ENCODE measurements at places on chromosomes 1 and 21.

- DNase-seq = no peak
Measured at GRCh38 chr1:9164919-9165318, 36.0 kb upstream of the GPR157 start.

- peak; percentile 84 for DNase-seq
Measured at GRCh38 chr1:1083416-1084371, 9.6 kb upstream of the RNF223 start.

- no peak for DNase-seq
Measured at GRCh38 chr21:41526478-41527087, 18.6 kb upstream of the TMPRSS2 start.

- no peak for DNase-seq
Measured at GRCh38 chr21:37891972-37892371, 24.3 kb downstream of the KCNJ6 start.

GRCh38 chr1:175197531-175197930, 5.0 kb upstream of the KIAA0040 start:
- DNase-seq = no peak

- DNase-seq = no peak
Measured at GRCh38 chr1:14715802-14716201, 117.3 kb downstream of the KAZN start.

- peak; percentile 97 for DNase-seq
Measured at GRCh38 chr1:42846257-42847110, at the start of gene ZNF691. Gene ZNF691, plus strand, starts transcription at chr1:42846613. Its CDS starts 3,046 bp downstream, at chr1:42849659.

DNA sequence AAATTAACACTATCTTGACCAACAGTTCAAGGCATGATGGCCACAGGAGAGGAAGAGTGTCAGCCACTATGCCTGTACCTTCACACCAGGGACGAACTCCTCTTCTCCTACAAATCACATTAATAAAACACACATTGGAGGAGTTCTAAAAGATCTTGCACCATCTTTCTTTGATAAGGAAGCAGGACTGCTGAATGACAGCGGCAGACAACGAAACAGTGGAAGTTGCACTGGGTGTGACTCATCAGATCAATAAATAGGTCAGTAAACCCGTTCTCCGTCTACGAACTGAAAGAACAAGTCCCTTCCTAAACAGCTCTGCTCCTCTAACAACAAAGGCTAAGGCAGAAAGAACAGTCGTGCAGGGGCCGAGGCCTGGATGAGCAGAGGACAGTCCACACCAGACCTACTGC, 23.1 kb downstream of the UBE2G2 start:
- no peak for DNase-seq

GRCh38 chr1:51558375-51558924, 39.4 kb upstream of the EPS15 start:
- DNase-seq = no peak

- DNase-seq = no peak
Measured at GRCh38 chr1:37479255-37480124, 5.1 kb downstream of the ZC3H12A start.

- no peak for DNase-seq
Measured at GRCh38 chr21:45304476-45304830, 16.8 kb upstream of the POFUT2 start.

- no peak for DNase-seq
Measured at GRCh38 chr1:150009604-150010392, 728 bp downstream of the OTUD7B start.

DNA sequence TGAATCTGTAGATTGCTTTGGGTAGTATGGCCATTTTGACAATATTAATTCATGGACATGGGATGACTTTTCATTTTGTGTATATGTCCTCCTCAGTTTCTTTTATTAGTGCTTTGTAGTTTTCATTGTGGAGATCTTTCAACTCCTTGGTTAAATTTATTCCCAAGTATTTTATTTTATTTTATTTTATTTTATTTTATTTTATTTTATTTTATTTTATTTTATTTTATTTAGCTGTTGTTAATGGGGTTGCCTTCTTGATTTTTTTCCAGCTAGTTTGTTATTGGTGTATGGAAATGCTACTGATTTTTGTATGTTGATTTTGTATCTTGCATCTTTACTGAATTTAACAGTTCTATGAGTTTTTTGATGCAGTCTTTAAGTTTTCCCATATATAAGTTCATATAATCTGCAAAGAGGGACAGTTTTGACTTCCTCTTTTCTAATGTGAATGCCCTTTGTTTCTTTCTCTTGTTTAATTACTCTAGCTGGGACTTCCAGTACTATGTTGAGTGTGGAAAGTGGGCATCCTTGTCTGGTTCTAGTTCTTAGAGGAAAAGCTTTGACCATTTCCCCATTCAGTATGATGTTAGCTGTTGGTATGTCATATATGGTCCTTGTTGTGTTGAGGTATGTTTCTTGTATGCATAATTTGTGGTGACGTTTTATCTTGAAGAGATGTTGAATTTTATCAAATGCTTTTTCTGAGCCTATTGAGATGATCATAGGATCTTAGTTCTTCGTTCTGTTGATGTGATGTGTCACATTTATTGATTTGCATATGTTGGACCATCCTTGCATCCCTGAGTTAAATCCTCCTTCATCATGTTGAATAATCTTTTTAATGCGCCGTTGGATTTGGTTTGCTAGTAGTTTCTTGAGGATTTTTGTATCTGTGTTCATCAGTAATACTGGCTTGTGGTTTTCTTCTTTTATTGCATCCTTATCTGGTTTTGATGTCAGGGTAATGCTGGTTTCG, 14.3 kb downstream of the CEPT1 start:
- DNase-seq = no peak

DNA sequence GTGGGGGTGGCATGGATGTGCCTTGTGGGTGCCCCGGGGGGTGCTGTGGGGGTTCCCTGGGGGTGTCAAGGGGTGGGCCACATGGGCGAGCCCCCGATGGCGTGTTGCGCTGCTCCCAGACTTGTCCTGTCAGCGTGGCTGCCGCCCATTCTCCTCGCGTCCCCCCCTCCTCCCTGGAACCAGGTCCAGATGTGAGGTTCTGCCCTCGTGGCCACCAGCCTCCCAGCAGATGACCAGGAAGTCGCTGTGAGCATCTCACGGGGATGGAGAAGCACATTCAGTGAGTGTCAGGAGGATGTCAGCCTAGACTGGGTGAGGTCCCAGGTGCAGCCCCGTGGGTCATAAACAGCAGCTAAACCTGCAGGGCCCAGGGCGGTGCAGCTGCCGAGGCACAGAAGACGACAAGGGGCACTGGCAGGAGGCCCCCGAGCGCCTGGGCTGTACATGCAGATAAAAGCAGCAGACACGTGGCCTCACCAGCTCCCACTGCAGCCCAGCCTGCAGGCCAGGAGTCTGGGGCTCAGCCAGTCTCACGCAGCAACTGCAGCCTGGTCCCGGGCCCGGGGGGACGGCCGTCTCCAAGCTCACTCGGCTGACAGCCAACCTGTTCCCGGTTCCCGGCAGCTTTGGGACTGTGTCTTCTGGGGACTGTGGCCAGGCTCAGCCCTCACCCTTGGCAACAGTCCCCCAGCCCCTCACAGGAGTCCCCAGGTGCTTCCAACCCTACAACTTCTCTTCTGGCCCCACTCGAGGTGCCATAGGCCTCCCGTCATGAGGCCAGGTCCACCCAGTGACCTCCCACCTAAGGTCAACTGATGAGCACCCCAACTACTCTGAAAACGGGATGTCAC, 17.5 kb upstream of the COL6A2 start:
- DNase-seq = peak; percentile 84

DNA sequence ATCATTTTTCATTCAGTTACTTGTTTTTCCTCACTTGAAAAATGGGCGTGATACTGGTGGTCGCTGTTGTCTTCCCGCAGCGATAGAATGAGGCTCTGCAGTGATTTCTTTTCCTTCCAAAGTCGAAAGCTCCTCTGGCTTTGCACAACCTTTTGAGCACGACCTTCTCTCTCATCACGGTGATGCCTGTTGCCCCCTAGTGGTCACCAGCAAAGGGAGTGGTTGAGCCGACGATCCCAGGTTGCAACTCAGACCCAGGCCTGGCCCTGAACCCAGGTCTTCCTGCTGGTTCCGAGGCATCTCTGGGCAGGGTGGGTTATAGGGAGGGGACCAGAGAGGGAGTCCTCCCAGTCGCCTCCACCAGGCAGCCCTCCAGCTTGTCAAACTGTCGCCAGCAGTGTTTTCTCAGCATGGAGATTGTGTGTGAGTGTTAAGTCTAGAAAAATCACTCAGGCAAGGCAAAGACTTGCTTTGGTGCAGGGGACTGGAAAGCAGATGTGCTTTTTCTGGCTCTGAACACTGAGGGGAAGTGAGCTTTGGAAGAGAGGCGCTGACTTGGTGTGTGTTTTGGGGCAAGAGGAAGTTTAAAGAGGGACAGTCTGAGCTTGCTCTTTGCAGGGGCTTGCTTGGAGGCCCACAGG, 285.3 kb downstream of the CAMTA1 start:
- no peak for DNase-seq

DNA sequence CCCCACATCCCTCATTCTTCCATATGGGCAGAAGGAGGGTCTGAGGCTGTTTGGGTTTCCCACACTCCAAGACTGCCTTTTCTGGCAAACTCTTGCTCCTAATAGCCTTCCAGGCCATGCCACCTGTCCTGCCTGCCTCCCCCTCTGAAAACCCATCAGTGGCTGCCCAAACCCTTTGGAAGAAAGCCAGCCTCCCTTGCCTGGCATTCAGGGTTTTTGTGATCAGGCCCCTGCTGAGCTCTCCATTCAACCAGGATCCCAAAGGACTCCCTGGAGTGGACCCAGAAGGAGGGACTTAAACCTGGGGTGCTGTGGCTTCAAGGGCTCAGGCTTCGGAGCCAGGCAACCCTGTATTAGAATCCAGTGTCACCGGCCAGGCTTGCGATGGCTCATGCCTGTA, 4.2 kb upstream of the GUCA2A start:
- no peak for DNase-seq

DNA sequence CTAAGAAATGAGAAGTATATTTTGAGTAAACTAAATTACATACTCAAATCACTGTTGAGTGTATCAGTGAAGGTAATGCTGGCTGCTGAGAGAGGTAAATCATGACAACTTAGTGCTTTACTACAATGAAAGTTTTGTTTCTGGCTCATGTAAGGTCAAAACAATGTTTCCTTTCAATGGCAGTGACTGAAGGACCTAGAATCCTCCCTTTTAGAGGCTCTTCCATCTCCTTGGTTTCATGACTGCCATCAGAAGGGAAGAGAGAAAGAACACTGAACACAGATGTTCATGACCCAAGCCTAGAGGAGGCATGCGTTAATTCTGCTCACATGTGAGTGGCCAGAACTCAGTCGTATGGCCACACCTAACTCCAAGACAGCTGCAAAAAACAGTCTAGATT, 130.6 kb downstream of the AKT3 start:
- DNase-seq = no peak

DNA sequence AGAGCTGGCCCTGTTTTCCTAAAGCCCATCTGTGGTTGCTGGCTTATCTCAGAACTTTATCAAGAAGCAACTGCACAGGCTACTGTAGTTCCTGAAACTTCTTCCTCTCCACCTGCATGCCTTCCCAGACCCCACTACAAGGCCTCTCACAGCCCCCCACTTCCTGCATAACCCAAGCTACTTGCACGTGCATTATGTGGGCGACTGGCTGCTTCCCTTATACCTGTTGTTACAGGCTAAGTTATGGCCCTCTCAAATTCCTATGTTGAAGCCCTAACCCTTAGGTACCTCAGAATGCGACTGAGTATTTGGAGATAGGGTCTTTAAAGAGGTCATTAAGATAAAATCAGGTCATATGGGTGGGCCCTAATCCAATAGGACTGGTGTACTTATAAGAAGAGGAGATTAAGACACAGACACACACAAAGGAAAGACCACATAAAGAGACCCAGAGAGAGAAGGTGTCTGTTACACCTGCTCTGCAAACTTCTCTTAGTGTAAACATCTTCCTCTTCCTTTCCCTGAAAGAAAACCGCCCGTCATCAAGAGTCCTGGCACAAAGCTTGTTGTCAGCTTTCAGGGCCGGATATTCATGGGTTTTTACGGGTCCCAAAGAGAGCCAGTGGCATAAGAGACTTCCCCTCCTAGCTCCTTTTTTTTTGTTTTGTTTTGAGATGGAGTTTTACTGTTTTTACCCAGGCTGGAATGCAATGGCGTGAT, 5.1 kb downstream of the ZNF496 start:
- DNase-seq = no peak

DNA sequence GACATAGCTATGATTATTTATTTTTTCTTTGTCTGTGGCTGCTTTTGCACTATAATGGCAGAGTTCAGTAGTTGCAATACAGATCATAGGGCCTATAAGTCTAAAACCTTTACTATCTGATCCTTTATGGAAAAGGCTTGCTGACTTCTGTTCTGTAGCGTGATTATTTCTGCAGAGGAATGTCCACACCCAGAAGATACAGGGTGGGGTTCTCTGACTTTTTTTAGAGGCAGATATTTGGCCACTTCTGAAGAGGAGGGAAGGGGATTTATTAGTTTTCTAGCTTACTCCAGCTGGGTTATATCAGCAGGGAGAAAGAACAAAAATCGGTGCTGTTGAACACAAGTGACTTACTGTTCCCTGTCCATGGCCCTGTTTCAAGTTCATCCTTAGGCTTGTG, 97.6 kb downstream of the RPE65 start:
- no peak for DNase-seq

DNA sequence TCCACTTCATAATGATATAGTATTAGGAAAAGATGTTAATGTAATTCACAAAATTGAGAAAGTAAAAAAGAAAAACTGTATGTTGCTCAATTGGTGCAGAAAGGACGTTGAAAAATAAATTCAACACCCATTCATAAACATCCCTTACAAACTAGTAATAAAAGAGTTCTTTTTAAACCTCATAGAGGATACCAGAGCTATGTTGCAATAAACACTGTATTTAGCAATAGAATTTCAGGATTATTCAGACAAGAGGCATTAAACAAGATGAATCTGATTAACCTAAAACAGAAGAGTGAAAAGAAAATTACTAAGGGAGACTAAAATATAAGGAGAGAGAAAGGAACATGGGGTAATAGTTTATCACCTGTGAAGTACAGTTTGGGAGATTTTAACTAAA, 154.8 kb downstream of the NTPCR start:
- no peak for DNase-seq

- no peak for DNase-seq
Measured at GRCh38 chr1:173295995-173296394, 88.9 kb upstream of the TNFSF4 start.

DNA sequence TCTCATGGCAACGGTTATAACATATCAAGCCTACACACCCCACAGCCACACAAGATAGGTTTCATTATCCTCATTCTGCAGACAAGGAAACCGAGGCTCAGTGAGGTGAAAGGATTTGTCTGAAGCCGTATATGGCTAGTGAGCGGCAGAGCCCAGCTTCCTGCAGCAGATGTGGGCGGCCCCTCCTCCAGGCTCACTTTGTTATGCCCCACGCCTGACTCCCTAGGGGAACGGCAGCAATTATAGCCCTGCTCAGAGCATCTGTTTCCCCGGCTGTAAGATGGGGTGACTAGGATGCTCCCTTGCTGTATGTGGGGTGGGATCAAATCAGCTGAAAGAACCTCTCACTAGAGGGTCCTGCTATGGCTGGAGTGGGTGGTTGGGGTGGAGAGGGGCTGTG, 22.1 kb downstream of the GRHL3 start:
- DNase-seq = no peak
